IgD-negative memory B cell (primary cell): ENCODE measurements at places on chromosomes 7 and 10. TPM values are rescaled to one million over a fixed set of nuclear protein-coding genes. Genes with fewer than 3 reads are reported as not detected.

Gene PPP1R9A
- polyA plus RNA-seq: 2.2 TPM

Gene CLRN3
- not detected for polyA plus RNA-seq

Gene PITX3
- polyA plus RNA-seq: not detected

Gene MMD2
- polyA plus RNA-seq: not detected

Gene FFAR4
- polyA plus RNA-seq: not detected

Gene ADD3
- polyA plus RNA-seq: 344 TPM

Gene EXOC6
- 12.4 TPM for polyA plus RNA-seq

Gene HOXA11
- not detected for polyA plus RNA-seq

Gene TRIM50
- polyA plus RNA-seq: not detected

Gene TFAM
- 56.0 TPM for polyA plus RNA-seq

Gene LRRC18
- 0.58 TPM for polyA plus RNA-seq
